ENCODE measurements at places on chromosomes 12 and 14.

- no peak for DNase-seq
Observed at GRCh38 chr12:64893961-64894360, 69.5 kb downstream of the TBC1D30 start.

DNA sequence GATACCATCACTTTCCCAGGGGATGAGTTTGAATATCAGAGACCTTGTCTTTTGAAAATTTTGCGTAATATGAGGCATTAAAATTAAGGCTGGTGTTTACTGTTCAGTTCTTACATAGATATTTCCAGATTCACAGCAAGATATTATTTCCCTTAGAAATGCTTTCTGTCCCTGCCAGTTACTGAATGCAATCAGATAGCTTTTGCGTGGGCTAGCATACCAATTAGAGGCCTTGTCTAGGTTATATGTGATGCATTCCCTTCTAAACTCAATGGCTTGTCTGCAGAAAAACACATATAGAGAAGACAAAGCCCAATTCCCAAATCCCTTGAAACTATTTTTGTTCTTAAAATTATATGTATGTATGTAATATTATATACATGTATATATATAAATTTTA, 167.8 kb downstream of the RMST start:
- no peak for DNase-seq

DNA sequence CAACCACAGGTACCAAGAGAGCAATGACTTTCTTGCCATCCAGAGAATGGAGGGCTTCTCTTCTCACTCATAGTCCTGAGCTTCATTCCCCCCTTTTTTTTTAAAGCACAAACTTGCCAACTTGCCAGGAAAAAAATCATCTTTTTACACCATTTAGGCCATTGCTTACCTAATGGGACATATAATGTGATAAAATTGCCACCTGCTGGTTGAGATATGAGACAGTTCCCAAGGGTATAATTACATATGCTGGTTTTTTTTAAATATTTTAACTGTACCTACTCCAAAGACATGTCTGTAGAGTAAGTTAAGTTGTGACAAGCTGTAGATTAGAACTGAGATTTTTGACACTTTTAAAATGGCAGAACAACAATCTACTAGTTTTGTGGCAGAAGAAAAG, 519.1 kb upstream of the SEL1L start:
- no peak for DNase-seq

- no peak for DNase-seq
Observed at GRCh38 chr12:86134561-86134960, 121.6 kb downstream of the MGAT4C start.

DNA sequence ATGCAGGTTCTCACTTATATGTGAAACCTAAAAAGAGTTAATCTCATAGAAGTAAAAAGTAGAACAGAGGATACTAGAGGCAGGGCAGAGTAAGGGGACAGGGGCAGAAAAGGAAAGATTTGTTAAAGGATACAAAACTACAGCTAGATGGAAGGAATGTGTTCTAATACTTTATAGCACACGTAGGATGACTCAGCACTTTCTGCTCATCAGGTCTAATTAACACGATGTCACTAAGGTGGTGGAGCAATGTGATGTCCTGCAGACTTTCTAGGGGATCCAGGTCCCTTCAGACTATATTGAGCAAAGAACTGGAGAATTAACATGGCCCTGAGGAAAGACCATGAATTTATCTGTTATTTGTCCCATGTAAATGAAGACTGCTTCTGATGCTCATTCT, 80.8 kb upstream of the CMKLR1 start:
- no peak for DNase-seq

GRCh38 chr14:29648045-29648444, 279.6 kb downstream of the PRKD1 start:
- DNase-seq = no peak

GRCh38 chr14:105123064-105123665, 45.4 kb downstream of the JAG2 start:
- no peak for DNase-seq

GRCh38 chr12:88472248-88472647, 108.0 kb downstream of the KITLG start:
- no peak for DNase-seq

GRCh38 chr12:51636581-51636980, 45.5 kb downstream of the SCN8A start:
- DNase-seq = no peak

DNA sequence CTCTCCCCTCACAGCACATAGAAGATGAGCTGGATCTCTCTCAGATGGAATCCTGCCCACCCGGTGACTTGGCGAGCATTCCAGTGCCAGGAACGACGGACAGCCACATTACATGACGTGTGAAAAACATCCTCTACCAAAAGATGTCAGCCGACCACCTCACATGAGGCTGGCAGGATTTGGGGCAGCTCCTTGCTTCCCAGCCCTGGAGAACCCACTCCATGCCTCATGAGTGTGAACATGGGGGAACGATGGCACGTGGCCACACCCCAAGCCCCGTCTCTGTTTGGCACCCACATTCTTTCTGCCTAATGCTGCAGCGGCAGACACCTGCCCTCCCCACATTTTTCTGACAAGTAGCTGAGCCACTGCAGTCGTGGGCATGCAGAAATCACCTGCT, 202.5 kb downstream of the CALM1 start:
- DNase-seq = no peak

DNA sequence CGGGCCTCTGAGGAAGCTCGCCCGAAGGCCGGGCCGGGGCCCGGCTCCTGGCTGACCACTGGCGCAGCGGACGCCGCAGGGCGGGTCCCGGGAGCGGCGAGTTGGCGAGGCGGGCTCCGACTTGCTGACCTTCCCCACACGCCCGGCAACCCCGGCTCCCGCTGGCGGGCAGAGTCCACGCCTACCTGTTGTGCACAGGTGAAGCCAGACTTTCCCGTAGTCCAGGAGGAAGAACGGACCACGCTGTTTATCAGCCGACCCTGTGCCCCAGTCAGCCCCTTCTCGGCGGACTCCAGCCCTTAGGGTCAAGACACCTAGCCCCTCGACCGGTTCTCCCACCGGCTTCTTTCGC, 407 bp downstream of the HEATR5A start:
- DNase-seq = peak; percentile 12

GRCh38 chr12:52676163-52676562, 4.0 kb downstream of the KRT1 start:
- DNase-seq = no peak

- no peak for DNase-seq
Observed at GRCh38 chr12:78191611-78192010, 360.9 kb downstream of the NAV3 start.

GRCh38 chr14:54674046-54674741, 107.3 kb downstream of the SAMD4A start:
- no peak for DNase-seq

DNA sequence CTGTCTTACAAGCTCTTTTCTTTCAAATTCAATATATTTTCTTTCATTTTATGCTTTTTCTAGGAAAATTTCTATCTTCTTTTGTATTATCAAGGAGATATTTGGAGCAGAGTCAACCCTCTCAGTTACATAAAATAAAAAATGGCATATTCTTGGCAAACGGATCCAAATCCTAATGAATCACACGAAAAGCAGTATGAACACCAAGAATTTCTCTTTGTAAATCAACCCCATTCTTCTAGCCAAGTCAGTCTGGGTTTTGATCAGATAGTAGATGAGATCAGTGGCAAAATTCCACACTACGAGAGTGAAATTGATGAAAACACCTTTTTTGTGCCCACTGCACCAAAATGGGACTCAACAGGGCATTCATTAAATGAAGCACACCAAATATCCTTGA, 20.6 kb downstream of the PIK3C2G start:
- DNase-seq = no peak

DNA sequence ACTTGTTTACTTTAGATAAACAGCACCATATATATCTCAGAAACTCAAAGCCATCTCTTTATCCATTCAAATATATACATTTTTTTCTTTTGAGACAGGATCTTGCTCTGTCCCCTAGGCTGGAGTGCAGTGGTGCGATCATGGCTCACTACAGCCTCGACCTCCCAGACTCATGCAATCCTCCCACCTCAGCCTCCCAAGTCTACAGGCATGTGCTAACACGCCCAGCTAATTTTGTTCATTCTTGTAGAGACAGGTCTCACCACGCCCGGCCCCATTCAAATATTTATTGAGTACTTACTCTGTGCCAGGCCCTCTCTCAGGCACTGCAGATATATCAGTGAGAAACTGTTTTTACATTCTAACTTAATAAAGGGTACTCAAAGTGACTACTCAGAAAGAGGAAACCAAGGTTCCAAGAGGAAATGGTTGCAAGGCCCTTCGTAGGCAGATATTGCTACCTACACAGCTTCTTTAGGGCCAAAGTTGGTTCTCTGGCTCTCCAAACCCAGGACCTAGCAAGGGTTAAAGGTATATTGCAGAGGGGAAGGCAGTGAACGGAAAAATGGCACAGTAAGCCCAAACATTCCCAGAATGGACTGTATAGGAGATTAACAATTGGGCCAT, 2.9 kb downstream of the ATXN3 start:
- no peak for DNase-seq

DNA sequence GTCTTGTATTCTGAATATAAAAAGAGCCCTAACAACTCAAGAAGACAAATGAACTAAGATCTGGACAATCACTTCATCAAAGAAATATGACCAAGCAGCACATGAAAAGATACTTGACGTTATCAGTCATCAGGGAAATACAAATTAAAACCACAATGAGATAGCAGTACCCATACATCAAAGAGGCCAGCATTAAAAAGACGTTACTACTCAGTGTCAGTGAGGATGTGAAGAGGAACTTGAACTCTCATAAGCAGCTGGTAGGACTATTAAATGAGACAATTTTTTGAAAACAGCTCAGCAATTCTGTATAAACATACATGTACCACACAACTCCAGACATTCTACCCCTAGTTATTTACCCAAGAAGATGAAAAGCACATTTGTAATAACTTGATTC, 55.9 kb downstream of the FERMT2 start:
- DNase-seq = peak; percentile 27

DNA sequence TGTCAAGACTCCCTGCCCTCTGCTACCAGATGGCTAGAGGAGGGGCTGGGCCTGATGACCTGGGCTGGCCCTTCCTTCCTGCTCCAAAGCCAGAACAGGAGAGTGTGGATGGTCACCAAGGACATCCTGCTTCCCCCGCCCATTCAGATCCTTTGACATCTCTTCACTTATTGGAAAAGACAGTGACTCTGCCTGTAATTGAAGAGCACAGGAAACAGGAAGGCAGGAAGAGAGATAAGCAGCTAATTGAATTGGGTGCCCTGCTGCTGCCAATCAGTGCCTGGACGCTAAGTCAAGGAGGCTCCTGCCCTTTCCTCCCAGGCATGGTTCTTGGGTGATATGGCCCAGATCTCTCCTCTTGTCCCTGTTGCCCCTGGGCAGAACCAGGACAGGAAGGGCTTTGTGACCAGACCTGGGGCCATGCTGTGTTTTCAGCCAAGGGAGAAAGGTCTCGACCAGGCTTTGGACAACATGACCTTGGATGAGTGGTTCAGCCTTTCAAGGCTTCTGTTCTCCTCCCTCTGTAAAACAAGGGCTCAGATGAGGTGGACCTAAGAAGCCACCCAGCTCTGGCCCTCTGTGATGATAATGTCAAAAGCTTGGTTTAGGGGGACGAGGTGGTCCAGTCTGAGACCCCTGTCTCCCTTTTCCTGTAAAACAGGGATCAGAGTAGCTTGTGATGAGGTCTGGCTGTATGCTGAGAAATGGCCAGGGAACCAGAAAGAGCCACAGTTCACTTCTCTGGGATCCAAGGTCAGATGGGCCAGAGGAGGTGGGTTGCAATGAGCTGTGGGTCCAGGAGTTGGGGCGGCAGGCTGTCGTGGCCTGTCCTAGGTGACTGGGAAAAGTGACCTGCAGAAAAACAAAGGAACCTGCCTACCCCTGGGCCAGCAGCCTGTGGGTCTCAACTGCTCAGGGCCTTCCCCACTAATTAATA, 38.8 kb downstream of the FAM222A start:
- DNase-seq = no peak

- DNase-seq = no peak
Observed at GRCh38 chr14:100140452-100141078, 18.9 kb downstream of the DEGS2 start.

DNA sequence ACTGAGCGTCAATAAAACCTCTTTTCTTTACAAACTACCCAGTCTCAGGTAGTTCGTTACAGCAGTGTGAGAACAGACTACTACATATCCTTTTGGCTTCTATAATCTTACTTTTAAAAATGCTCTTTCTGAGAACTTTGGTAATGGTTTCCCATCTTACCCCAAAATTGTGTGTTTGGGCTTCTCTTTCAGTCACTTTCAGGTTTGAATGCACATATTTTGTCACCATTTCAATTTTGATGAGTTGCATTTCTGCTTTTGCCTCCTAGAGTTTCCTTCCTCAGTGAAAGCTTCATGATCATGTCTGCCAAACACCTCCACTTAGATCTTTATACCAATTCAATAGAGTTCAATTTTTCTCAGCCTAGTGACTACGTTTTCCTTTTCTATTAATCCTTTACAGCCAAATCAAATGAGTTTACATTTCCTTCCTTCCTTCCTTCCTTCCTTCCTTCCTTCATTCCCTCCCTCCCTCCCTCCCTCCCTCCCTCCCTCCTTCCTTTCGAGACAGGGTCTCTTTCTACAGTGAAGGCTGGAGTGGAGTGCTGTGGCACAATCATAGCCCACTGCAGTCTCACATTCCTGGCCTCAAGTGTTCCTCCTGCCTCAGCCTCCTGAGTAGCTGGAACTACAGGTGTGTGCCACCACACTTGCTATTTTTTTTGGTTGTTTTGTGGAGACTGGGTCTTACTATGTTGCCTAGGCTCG, 124.9 kb downstream of the BCAT1 start:
- DNase-seq = no peak

- no peak for DNase-seq
Observed at GRCh38 chr12:3745152-3745551, 7.8 kb downstream of the CRACR2A start.

DNA sequence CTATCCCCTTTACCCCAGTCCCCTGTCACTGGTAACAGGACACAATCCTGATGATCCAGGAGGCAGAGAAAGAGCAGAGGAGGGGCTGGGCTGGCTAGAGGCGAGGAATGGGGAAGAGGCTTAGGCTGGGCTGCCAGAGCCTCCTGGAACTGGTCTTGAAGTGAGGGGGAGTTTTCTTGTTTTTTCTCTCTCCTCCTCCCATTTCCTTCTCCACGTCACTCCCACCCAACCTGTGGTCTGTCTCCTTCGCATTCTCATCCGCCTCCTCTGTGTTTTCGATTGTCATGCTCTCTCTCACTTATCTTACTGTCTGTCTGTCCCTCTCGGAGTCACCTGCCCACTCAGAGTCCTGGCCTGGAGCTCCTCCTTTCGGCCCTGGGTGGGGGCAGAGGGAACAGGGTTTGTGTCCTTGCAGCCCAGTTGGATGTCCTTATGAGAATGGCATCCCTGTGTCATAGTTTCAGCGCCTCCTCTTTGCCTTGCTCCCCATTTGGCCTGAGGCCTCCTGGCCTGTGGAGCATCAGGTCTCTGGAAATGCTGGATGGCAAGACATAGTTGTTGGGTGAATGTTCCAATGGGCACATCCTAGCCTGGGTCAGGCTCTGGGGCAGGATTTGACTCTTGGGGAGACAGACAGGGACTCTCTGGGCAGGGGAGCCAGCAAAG, 3.4 kb upstream of the KRT80 start:
- DNase-seq = no peak

DNA sequence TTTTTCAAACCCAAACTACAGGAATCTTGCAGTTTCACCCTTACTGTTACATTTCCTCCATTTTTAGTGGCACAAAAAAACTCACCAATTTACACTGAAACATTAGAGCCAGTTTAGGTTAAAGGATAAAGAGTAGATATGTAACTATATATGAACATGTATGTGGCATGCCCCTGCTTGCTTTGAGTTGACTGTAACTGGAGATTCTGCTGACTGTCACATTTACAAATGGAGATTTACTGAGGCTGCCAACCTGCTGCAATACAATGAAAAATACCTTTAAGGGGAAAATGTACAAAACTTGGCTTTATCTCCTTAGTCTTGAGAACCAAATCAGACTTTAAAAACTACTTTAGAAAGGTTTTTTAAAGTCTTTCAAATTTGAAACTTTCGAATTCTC, 28.3 kb downstream of the STON2 start:
- no peak for DNase-seq

Measured in central memory CD4-positive, alpha-beta T cell (primary cell).